ENCODE measurements at places on chromosomes 13 and 19.

DNA sequence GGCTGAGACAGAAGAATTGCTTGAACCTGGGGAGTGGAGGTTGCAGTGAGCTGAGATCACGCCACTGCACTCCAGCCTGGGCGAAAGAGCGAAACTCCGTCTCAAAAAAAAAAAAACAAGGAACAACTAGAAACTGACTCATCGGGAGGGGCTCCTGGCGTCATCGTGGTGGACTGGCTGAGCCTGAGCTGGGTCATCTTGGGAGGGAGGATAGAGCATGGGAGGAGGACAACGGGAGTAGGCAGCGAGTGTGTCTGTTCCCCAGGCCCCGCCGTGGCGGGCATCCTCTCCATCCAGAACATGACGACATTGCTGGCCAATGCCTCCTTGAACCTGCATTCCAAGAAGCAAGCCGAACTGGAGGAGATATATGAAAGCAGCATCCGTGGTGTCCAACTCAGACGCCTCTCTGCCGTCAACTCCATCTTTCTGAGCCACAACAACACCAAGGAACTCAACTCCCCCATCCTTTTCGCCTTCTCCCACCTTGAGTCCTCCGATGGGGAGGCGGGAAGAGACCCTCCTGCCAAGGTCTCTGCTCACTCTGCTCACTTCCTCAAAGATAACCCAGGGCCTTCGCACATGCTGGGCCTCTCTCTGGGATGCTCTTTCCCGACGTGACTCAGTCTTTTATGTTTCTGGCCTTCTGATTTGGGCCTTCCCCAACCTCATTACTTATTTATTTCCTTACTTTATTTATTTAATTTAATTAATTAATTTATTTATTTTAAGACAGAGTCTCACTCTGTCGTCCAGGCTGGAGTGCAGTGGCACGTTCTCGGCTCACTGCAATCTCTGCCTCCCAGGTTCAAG, 16.6 kb downstream of the DDX39A start:
- peak; percentile 48 for DNase-seq

GRCh38 chr13:46192412-46192811, 10.4 kb upstream of the LCP1 start:
- DNase-seq, result no peak

DNA sequence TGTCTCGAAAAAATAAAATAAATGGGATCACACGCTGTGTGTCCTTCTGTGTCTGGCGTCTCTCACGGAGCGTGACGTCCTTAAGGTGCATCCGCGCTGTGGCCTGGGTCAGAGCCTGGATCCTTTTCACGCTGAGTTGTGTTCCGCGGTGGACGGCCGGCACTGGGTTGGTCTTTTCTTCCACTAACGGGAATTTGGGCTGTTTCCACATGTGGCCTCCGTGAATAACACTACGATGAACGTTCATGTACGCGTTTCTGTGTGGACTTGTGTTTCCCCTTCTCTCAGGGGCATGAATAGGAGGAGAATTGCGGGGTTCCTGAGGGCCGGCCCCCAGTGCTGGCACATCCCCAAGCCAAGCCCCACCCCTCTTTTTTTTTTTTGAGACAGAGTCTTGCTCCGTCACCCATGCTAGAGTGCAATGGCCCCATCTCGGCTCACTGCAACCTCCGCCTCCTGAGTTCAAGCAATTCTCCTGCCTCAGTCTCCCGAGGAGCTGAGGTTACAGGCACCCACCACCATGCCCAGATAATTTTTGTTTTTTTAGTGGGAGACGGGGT, 6.2 kb upstream of the PTBP1 start:
- no peak for DNase-seq

- peak; percentile 33 for DNase-seq
Observed at GRCh38 chr13:73018336-73018735, 40.5 kb upstream of the KLF5 start.

- DNase-seq, result no peak
Observed at GRCh38 chr19:29587059-29587458, 19.0 kb upstream of the POP4 start.
